ENCODE measurements at places on chromosomes 1 and 21. TPM values are rescaled to one million over a fixed set of nuclear protein-coding genes. Genes with fewer than 3 reads are reported as not detected.

CYP4Z1 gene
- total RNA-seq: 0.35 TPM

GUCA2A gene
- total RNA-seq: not detected

DNA sequence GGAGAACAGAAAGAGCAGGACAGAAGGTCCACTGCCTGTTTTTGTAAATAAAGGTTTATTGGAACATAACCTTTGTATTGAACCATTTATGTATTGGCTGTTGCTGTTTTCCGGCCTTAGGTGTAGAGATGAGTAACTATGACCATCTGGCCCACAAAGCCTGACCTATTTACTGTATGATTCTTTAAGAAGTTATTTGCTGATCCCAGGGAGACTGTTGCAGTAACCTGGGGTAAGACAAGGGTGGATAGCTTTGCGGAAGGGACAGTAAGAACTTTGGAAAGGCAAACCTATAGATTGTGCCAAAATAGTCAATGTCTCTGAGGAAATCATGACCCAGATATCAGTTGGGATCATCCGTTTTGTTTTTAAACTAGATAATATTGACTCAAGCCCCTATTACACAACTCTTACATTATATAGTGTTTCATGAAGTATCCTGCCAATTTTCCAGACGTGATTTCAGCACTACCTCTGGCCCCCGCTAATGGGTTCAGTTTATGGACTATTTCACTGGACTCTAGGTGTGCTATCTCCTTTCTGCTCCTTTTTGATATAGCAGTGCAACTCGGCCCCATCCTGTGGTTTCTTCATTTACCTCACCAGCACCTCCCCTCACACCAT is 20.8 kb upstream of the TLCD4 start:
- H3K27me3 ChIP-seq: no peaks in the 10 kb centered on the region
- DNase-seq: no peak
- no peaks in the 10 kb centered on the region for H3K4me1 ChIP-seq
- no peaks in the 10 kb centered on the region for H3K36me3 ChIP-seq
- H3K27ac ChIP-seq: no peak overlapping the region

DNA sequence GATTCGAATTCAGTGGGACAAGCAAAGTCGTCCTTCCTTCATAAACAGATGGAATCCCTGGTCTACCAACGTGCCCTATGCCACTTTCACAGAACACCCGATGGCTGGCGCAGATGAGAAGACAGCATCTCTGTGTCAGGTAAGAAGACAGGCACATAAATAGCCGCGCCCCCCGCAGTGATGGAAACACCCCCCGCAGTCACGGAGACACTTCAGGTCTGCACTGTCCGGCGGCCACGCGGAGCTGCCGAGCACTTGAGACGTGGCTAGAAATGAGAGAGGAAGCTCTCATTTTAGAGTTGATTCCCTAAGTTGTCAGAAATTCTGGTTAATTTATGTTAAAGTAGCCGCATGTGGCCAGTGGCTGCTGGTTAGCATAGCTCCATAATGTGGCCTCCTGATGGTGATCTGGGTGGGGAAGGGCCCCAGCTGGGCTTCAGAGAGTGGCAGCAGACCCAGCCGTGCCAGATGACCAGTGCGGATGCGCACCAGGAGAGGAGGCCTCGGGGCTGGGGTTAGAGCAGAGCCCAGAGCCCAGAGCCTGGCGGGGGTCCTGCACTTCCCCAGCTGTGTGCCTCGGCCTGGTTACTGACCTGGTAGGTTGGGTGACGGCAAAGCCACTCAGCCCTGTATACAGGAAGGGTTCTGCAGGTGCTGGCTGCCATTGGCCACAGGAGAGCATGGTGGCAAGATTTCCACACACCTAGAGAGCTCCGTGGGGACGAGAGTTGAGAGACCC is 2.9 kb downstream of the TPRG1L start:
- H3K4me1 ChIP-seq: peaks cover 24% of the 10 kb centered on the region
- H3K27ac ChIP-seq: no peak overlapping the region
- H3K27me3 ChIP-seq: no peaks in the 10 kb centered on the region
- H3K36me3 ChIP-seq: peaks cover 41% of the 10 kb centered on the region
- DNase-seq: no peak
- H3K4me3 ChIP-seq: no peak overlapping the region

All from right atrium auricular region (tissue), 2 donors.